ENCODE measurements at places on chromosomes 6 and 20.
A peak's percentile ranks its signal among the peaks of the same experiment; 100 is the strongest.

GRCh38 chr6:4644996-4645395, 131.2 kb upstream of the CDYL start:
- no peak for DNase-seq

DNA sequence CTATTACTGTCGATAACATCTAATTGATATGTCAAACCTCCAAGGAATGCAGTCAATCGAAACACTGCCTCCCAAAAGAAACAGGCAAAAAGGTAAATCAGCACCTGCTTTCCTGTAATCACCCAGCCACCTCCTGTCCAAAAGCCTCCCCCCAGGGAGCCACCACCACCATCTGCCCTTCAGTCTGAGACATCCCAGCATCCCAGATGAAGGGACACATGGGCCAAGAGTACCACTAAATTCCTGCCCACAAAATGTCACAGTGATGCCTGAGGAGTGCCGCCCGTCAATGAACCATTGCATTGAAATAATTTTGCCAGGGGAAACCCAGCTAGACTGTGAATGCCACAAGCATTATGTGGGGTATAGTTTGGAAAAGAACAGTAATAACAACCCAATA, 401.7 kb downstream of the ZFAND3 start:
- no peak for DNase-seq

- DNase-seq = no peak
Observed at GRCh38 chr20:61731363-61732181, 334.1 kb downstream of the TAF4 start.

GRCh38 chr6:56393615-56394612, 146.5 kb upstream of the COL21A1 start:
- no peak for DNase-seq

DNA sequence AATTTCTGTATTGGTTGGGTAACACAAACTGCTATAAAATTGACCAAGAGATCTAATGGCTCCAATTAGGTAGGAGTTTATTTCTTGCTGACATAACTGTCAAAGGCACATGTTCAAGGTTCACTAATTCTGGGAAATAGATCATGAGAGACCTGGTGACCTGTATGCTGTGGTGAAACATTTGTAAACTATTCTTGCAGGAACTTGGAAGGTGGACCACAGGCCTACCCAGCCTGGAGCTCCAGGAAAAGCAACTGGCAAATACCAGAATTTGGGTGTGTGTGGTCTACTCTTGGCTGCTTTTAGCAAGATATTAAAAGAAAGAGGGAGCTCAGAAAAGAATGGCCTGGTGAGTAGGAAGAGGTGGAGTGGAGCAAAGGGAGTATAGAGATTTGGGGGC, 184.6 kb downstream of the QKI start:
- no peak for DNase-seq

DNA sequence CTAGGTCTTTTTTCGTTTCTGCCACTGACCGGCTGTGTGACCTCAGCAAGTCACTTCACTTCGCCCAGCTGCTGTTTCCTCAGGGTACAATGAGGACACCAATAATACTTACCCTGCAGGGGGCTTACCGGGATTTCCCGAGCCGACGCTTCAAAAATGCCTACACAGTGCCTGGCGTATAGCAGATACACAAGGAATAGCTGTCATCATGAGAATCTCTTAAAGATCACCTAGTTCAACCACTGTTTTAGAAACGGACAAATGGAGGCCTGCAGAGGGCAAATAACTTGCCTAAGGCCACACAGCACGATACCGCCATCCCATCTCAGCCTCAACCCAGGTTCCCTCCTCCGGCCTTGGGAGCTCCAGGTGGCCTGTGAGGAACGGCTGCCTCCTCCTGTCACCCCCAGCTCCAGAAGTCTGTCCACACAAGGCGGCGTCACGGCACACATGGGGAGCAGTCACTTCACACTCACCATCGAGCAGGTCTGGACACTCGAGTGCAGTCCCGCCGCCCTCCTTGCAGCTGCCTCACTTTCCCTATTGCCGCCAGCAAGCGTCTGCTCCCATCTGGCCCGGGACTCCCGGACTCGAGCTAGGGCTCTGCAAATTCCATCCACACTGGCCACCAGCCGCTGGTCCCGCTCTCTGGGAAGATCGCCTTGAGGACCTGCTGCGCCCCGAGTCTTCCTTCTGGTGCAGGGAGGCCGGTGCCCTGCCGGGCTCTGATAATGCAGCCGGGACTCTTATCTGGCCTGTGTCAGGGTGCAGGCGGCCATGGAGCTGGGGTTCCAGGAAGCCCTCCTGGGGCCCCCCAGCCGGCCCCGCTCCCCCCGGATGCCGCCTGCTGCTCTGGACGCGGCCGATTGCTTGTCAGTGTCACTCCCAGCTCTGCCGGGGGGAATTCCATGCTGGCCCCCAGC, at the start of gene RIPOR3:
Gene RIPOR3 (minus strand): TSS at position 893 of the 923 bp plus-strand sequence. CDS start 414 bp downstream, at position 479.
- DNase-seq = peak; percentile 66

GRCh38 chr20:43287637-43288036, 97.9 kb upstream of the PTPRT start:
- no peak for DNase-seq

DNA sequence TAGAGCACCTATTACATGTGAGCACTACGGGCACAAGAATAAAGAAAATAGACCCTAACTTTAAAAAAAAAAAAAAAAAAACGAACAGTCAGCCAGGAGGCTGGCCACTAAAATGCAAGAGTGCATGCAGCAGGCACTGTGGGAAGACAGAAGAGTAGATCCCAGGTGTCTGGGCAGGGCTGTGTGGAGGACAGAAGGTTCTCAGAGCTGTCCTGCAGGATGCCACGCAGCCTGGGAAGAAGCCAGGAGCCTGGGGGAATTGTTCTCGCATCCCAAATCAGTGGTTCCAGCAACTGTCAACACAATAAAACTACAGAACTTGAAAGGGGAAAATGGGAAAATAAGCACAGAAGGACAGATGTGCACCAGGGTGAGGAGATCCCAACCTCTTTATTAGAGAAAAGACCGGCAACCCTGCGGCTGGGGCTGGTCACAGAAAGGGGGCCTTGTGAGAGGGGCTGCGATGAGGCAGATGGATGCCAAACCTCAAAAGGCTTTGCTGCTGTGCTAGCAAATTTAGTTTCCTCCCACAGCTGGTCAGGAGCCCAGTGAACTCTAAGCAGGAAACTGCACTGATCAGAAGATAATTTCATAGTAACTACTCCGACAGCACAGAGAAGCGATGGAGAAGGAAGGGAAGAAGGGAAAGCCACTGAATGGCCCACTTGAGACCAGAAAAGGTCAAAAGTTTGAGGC, 30.9 kb downstream of the MAP3K5 start:
- no peak for DNase-seq

GRCh38 chr20:33832103-33832804, 21.1 kb downstream of the CHMP4B start:
- no peak for DNase-seq

GRCh38 chr20:62143081-62143956, at the start of the genes PSMA7 and SS18L1:
Gene PSMA7, minus strand, starts transcription at chr20:62143394. Its CDS starts 91 bp downstream, at chr20:62143303.
Gene SS18L1, plus strand, starts transcription at chr20:62143769. Its CDS starts 52 bp downstream, at chr20:62143821.
- peak; percentile 88 for DNase-seq

- no peak for DNase-seq
Observed at GRCh38 chr6:138183790-138184134, 22.0 kb downstream of the ARFGEF3 start.

- no peak for DNase-seq
Observed at GRCh38 chr6:138468320-138469015, 30.8 kb downstream of the NHSL1 start.

GRCh38 chr6:120947111-120947510, 387.2 kb downstream of the TBC1D32 start:
- no peak for DNase-seq

DNA sequence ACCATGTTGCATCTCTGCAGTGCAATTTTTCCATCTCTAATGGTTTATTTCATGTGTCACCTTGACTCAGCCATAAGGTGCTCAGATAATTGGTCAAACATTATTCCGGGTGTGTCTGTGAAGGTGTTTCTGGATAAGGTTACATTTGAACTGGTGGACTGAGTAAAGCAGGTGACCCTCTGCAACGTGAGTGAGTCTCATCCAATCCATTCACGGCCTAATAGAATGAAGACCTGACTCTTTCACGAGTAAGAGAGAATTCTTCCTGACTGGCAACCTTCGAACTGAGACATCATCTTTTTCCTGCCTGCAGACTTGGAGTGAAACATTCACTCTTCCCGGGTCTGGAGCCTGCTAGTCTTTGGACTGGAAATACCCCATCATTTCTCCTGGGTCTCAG, 77.1 kb upstream of the SLC22A23 start:
- DNase-seq = no peak

GRCh38 chr6:44712353-44713111, 325.0 kb downstream of the CDC5L start:
- DNase-seq = no peak

DNA sequence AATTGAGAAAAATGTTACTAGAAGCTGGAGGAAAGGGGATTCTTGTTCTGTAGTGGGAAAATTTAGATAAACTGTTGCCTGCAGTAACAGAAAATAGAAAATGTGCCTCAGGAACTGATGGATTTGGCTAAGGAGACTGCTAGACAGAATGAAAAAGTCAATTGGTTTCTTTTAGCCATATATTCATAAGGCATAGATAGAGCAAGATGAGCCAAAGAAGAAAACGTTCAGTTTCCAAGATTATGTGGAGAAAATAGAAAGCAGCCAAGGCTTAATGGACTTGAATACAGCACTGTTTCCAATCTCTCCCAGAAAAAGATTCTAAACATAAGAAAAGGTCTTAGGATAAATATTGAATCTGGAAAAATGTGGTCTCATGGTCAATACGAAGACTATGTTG, 115.1 kb upstream of the TCF21 start:
- no peak for DNase-seq

GRCh38 chr20:18195931-18196330, 58.3 kb downstream of the KAT14 start:
- DNase-seq = no peak

GRCh38 chr20:16647875-16648597, 74.8 kb upstream of the KIF16B start:
- no peak for DNase-seq

- no peak for DNase-seq
Observed at GRCh38 chr6:127013865-127014264, 104.6 kb upstream of the RSPO3 start.

DNA sequence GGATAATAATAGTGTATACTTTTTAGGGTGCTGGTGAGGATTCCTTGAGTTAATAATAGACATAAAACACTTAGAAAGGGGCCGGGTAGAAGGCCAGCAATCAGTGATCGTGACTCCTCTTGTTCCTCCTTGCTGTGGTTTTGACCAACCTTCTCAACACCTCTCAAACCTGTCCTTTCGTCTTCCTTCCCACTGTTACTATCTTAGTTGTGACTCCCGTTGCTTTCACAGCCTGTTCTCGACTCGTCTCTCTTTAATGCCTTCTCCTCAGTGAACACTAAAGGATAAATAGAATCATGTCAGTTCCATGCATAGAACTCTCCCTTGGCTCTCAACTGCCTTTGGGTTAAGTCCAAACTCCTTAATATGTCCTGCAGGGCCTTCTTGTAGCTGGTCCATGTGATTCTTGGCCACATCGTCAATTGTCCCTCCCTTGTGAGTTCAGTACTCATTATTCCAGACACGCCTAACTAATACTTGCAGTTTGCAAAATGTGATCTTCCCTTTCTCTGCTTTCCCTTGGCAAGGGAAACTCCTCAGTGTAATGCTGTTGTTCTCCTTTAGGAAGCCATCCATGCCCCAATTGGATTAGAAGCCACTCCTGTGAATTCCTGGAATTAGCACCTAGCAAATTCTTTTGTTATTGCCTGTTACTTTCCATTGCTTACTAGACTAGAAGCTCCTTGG, 164.9 kb downstream of the UTRN start:
- no peak for DNase-seq

- no peak for DNase-seq
Observed at GRCh38 chr6:150229436-150230163, 86.8 kb downstream of the PPP1R14C start.

Data from suprapubic skin (tissue), 4 donors.